Neural crest cell (in vitro differentiated cells): ENCODE measurements at places on chromosomes 12 and 14.

DNA sequence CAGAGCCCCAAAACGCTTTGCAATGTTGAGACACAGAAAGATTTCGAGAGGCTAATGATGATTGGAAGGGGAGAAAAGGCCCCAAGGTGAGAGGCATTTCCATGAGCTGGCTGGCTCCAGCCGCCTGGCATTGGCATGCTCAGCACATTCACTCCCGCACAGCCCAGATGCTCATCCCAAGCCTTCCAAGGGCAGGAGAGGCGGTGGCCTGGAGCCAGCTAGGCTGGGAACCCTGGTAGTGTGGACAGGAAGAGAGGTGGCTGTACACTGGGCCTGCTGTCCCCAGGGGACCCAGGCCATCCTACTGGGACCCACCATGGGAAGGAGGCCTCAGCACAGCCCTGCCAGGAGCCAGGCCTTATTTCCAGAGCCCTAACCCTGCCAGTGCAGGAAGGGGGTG lies 72.2 kb downstream of the SPTB start:
- no peak for DNase-seq

DNA sequence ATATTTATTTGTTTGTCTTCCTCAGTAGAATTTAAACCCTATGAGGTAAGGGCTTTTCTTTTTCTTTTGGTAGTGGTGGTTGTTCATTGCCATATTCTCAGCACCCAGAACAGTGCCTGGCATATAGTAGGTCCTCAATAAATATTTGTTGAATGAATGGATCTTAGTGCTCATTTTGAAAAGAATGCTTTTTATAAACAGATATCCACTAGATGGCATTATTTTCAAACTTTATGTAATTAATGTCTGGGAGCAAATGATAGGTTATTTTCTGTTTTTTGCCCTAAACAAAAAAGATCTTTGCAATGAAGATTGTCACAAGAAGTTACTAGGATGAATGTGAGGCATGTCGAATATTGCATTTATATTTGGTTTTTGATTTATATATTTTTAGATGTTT lies 64.1 kb downstream of the RAD51B start:
- no peak for DNase-seq

- no peak for DNase-seq
Observed at GRCh38 chr12:104865080-104865479, 93.0 kb downstream of the SLC41A2 start.

DNA sequence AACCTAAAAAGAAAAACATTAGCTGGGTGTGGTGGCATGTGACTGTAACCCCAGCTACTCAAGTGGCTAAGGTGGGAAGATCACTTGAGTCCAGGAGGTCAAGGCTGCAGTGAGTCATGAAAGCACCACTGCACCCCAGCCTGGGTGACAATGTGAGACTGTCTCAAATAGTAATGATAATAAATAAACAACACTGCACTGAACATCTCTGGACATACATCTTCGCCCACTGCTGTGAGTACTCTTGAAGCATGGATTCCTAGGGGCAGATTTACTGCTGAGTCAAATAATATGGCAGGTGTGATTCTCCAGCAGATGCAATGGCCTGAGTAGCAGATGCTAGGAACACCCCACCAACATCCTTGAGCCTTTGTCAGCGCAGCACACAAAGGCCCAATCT lies 23.6 kb downstream of the ABCB9 start:
- DNase-seq: no peak

- DNase-seq: no peak
Observed at GRCh38 chr14:59570122-59570521, 6.5 kb downstream of the CCDC175 start.

DNA sequence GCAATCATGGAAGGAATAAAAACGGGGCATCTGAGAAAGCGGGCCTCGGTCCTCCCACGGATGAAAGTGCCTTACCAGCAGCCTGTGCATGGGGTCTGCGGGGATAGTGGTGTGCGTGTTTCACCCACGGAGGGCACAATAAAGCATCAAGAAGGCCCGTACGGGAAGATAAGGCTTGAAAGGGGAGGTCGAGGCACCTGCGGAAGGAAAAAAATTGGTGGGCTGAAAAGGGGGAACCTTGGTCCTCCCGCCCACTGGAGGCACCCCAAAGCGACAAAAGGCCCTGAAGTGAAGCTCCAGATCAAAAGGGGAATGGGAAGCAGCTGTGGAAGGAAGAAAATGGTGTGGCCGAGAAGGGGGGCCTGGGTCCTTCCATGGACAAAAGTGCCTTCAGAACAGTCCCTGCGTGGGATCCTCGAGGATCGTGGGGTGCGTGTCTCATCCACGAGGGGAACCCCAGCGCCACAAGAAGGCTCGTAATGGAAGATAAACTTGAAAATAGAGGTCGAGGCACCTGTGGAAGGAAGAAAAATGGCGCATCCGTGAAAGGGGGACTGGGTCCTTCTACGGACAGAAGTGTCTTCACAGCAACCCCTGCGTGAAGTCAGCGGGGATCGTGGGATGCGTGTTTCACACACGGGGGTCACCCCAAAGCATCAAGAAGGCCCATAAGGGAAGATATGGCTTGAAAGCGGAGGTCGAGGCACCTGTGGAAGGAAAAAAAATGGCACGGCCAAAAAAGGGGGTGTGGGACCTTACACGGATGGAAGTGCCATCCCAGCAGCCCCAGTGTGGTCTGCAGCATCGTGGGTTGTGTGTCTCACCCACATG lies 276.9 kb downstream of the ALG10 start:
- DNase-seq: no peak

GRCh38 chr14:76282581-76282980 lies 93.4 kb upstream of the ESRRB start:
- DNase-seq: no peak

GRCh38 chr12:16604596-16605252 lies 1.2 kb downstream of the LMO3 start:
- DNase-seq: peak; percentile 27
